Forelimb muscle (tissue), 1 donor: ENCODE measurements at places on chromosomes 3 and 15.

GRCh38 chr3:190320594-190321362, 1.5 kb downstream of the CLDN1 start:
- DNase-seq = no peak

DNA sequence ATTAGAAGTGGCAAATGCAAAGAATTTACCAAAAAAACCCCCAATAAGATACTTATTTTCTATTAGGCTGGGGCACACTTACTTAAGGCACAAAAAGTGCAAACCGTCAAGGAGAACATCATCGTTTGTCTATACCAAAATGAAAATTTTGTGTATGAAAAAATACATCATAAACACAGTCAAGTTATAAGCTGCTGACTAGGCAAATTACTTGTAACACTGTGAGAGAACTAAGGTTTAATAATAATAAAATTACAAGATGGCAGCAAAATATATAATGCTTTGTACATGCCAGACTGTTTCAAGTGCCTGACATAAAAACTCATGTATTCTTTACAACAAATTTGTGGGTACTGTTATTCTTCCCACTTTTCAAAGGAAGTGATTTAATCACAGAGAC, 297.2 kb upstream of the CRBN start:
- DNase-seq = no peak

DNA sequence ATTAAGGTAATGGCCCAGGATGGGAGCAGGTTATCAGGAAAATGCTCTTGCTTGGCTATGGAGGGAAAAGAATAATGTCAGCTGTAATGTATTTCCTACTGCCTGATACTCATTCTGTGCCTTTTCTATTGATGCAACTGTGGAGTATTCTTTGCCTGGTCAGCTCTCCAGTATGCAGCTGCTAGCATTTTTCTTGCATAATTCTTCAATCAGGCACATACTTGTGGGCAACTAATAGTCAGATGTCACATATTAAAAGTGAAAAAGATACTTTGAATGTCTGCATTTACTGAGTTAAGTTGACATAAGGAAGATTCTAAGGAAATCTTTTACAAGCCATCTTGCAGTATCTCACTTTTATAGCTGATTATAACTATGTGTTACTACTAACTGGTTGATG, 29.5 kb downstream of the CD80 start:
- DNase-seq = no peak

DNA sequence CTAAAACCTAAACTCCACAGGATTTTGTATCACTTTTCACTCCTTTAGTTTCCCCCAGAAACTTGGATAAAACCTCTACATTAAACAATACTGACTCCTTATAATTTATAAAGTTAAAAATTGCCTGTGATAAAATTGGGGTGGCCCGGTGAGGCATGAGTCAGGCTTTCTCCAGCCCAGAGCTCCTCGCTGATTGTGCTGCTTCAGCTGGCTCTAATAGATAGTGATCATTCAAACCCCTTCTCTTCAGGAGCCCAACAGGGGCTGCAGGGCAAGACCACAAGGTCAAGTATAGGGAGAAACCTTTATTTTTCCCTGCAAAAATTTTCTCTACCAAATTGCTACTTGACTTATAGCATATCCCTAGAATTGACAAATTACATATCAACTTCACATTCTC, 308.2 kb downstream of the PLCL2 start:
- no peak for DNase-seq

- no peak for DNase-seq
Observed at GRCh38 chr3:99808163-99808794, 9.4 kb upstream of the CMSS1 start.

- no peak for DNase-seq
Observed at GRCh38 chr3:191398607-191399006, 62.4 kb upstream of the PYDC2 start.

DNA sequence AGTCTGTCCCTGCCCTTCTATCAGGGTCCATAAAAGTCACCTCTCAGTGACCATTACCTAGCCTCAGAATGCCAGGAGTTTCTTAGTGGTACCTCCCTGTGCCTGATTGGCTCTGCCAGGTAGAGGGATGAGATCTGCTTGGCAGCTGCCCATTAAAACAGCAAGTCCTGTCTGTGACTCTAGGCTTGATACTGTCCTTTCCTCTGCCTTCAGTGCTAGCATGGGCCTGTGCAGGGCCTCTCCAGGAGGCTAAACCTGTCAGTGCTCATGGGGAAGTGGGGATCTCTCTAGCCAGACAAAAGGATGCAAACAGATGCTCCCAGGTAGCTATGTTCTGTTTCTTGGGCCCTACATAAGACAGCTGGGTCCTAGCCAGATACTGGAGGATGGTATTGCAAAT, 10.0 kb upstream of the MANF start:
- DNase-seq = no peak

GRCh38 chr3:197491923-197492664, 63.7 kb downstream of the BDH1 start:
- DNase-seq = no peak

- DNase-seq = peak; percentile 96
Observed at GRCh38 chr3:122415762-122416654, at the start of gene WDR5B. Gene WDR5B, minus strand, starts transcription at chr3:122416062. Its CDS starts 534 bp downstream, at chr3:122415528.

DNA sequence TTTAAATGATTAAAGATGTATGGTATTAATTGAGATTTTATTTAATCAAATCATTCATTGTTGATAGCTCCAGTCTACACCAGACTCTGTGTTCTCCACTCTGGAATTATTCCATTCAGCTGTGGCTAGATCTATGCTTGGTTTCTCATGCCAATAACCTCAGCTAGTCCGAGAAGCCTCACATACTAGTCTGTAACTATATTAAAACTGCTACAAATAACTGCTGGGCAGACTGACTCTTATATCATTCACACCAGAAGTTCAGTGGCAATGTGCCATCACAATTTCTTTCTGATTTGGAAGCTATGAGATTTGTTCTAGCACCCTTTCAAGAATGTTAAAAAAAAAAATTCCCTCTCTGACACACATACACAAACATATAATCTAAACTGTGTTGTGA, 947.3 kb downstream of the ROBO1 start:
- no peak for DNase-seq

- no peak for DNase-seq
Observed at GRCh38 chr3:17032407-17033034, 147.8 kb downstream of the PLCL2 start.

- DNase-seq = no peak
Observed at GRCh38 chr3:192409201-192409837, 318.0 kb downstream of the FGF12 start.

- no peak for DNase-seq
Observed at GRCh38 chr3:38549082-38549481, 52.9 kb downstream of the EXOG start.

DNA sequence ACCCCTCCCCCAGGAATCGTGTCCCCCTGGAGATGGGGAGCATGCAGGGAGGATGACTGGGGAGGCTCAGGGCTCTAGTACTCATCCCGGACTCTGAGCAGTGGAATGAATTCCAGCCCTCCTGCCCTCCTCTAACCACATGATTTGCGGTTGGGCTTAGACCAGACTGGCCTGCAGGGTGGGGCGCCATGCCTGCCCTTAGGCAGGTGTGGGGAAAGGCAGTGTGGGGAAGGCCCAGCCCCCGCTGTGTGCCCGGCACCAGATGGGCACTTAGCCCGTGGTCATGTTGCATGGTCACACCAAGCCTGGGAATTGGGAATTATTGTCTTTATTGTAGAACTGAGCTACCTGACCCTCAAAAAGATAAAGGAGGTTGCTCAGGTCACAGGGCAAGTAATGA, 283.8 kb downstream of the TLE3 start:
- DNase-seq = no peak

- DNase-seq = no peak
Observed at GRCh38 chr3:29195056-29195455, 85.8 kb upstream of the RBMS3 start.

- no peak for DNase-seq
Observed at GRCh38 chr3:71416876-71417275, 166.7 kb downstream of the FOXP1 start.

DNA sequence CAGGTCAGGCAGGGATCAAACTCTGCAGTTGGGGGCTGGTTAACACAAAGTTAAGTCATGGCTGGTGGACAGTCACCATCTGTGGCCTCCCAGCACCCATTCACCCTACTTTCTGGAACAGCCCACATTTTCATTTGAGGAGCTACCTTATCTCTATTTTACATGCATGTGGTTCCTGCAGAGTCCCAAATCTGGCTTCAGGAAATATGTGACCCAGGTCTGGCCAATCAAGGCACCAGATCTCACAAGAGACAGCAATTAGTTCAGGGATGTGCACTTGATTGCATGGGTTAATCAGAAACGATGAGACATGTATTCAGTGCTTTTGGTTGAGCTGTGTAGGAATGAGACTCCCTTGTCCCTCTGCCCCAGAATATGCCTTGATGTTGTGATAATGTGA, 170.9 kb downstream of the NR2F2 start:
- no peak for DNase-seq

DNA sequence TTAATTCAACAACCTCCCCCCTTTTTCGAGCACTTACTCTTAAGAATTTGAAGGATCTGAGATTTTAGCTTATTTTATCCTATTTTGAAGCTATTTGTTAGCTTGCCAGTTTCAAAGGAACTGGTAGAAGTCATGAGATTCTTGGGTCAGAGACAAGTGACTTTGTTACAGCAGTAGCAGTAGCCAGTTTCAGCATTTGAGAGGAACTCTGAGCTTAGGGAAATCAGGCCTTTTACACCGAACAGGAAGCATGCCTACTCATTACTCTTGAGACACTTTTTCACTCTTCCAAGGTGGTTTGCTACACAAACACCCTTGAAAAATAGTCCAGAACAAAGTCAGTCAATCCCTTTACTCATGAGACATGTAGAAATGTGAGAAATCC, 24.5 kb upstream of the TM4SF1 start:
- no peak for DNase-seq

DNA sequence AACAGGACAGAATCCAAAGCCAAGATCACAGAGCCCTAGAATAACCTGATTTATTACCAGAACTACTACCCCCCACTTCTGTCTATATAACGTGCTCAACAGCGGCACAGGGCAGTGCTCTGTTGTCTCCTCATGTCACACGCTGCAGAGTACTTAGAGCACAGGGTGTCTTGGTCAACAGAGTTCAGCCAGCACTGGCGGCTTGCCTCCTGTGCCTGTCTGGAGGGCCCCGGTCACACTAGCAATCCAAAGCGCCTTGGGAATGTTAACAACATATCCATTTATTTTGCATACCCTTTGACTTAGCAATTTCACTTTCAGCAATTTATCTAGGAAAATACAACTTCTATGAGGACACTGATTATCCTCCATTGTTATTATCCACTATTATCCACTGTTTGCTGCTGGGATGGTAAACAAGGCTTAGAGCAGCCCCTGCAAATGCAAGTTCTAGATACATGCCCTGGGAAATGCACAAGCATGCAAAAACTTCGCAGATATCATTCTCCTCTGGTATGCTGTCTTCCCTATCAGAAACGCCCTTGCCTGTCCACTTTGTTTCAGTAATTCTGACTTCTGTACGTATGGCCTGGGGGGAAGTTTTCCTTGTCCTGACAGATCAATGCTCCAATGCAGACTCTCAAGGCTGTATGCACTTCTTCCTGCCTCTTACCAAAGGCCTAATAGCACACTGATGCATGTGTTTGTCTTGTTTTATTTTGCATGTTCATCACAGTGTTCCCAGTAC, 86.2 kb upstream of the OCA2 start:
- DNase-seq = no peak

DNA sequence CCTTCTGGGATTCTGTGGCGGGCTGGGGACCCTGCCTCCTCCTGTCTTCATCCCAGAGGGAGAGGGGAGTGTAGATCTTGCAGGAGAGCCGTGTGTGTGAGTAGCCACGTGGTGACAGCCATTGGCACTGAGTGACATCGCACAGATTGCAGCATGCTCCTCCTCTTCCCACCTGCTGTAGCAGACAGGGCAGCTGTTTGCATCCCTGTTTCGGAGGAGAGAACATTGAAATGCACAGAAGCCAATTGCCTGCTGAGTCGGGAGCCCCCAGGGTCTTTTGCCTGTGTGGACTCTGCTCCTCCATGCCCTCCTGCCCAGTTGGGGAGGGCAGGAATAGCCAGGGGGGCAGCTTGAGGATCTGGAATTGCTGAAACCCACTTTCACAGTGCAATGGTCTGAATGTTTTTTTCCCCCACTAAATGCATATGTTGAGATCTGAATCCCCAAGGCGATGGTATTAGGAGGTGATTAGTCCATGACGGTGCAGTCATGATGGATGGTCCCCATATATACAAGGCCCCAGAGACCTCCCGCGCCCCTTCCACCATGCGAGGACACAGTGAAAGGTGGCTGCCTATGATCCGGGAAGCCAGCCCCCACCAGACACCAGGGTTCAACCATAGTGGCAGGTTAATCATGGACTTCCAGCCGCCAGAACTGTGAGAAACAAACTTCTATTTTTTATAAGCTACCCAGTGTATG, 66.8 kb downstream of the CHRNA7 start:
- DNase-seq = no peak

GRCh38 chr15:48861813-48862431, 16.0 kb upstream of the EID1 start:
- peak; percentile 54 for DNase-seq

- no peak for DNase-seq
Observed at GRCh38 chr15:65217526-65218482, 6.5 kb upstream of the CILP start.

GRCh38 chr3:72563690-72564370, 284.4 kb downstream of the SHQ1 start:
- DNase-seq = no peak

DNA sequence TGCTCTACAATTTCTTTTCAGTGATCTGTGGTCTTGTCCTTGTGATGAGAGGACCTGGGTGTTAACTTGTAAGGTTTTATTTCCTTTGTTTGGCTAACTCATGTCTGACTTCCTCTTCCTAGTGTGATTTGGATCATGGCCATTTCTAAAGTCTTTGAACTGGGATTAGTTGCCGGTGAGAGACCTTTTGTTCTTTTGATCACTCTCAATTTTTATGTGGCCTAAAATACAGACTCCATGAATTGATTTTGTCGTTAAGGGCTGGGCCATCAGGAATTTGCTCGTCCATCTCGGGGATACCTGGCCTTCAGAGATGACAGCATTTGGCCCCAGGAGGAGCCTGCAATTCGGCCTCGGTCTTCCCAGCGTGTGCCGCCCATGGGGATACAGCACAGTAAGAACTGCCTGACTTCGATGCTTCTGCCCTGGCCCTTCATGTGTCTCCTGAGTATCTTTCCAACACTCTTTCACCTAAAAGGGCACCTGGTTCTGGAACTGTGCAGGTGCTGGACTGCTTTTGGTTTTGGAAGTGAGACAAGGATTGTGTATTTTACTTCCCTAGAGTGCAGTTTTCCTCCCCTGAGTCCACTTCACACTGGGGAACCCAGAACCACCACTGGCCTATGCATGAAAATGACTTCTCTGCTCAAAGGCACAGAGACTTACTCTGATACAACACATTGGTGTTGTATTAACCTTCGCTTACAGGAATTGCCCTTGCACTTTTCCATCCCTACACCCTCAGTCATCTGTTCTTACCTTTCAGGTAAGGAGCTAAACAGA, 13.1 kb upstream of the LRRC2 start:
- DNase-seq = no peak

- DNase-seq = no peak
Observed at GRCh38 chr3:97901313-97902248, 70.7 kb downstream of the RIOX2 start.
